NCI-H510A (cell line): ENCODE measurements at places on chromosomes 3 and 15.

GRCh38 chr3:81245043-81245442, 516.4 kb downstream of the GBE1 start:
- DNase-seq = no peak

DNA sequence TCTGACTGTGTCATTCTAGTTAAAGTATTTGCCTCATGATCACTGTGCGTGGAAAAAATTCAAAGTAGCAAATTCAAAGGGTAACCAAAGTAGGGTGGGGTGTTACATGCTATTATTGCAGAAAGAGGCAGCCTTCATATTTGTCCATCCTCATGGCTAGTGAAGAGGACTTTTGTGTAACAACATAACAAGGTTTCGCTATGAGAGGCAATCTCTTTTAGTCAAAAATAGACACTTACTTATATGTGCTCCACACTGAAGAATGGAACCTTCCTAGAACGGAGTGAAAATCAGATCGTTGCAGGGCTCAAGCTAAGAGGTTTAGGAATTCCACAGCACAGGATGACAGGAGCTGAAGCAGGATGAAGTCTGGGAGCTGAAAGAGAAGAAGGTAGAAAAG, 345.1 kb upstream of the CBLB start:
- DNase-seq = no peak

- DNase-seq = no peak
These were observed 28.2 kb upstream of the DNAJC19 start for GRCh38 chr3:181017690-181018089.

GRCh38 chr3:173823911-173824460, 426.4 kb downstream of the NLGN1 start:
- no peak for DNase-seq

- DNase-seq = no peak
These were observed 99.3 kb upstream of the TNFAIP8L3 start for GRCh38 chr15:51193979-51194378.

GRCh38 chr15:28080386-28080785, 18.7 kb downstream of the OCA2 start:
- DNase-seq = no peak

DNA sequence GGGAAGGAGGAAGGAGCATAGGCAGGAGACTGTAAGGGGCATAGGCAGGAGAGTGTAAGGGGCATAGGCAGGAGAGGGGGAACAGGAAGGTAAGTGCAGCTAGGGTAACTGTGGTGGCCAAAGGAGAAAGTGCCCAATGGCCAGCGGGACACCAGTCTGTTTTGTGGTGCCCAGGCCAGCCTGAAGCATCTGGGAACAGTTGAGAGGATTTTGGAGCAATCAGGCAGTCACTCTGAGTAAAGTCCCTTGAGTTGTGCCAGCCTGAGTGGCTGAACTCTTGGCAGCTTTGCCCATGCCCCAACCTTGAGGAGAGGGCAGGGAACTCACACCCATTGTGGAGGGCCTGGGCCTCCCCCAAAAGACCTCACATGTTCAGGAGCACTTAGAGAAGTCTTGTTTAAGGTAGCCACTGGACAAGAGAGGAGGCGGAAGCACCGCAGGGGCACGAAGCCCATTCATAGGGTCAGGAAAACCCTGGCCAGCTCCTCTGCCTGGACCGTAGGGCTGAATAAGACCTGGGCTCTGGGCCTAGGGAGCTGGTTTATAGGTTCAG, 3.5 kb upstream of the TGM5 start:
- DNase-seq = no peak

- peak; percentile 87 for DNase-seq
These were observed 49.2 kb downstream of the PIERCE2 start for GRCh38 chr15:55457401-55458022.

- no peak for DNase-seq
These were observed 6.0 kb downstream of the PLIN1 start for GRCh38 chr15:89673165-89673512.

DNA sequence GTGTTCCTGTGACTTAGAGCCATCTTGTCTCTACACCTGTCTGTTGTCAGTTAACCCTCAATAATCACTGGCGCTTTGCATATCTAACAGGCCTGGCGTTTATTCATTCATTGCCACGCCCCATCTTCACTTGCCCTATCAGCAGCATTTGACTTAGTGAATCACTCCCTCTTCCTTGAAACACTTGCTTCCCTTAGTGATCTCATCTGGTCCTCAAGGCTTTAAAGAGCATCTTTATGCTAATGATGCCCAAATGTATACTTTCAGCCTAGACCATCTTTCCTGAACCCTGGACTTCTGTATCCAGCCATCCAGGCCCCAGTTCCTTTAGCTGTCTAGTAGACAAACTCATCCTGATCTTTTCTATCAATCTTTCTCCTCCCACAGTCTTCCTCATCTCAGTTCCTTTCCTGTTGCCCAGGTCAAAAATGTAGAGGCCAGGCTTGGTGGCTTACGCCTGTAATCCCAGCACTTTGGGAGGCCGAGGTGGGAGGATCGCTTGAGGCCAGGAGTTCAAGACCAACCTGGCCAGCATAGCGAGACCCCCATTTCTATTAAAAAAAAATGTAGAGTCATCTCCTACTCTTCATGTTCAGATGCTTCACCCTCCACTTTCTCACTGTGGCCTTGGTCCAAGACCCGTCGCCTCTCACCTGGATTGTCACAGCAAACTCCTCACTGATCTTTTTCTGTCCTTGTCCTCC, 1.4 kb upstream of the IGDCC4 start:
- no peak for DNase-seq

DNA sequence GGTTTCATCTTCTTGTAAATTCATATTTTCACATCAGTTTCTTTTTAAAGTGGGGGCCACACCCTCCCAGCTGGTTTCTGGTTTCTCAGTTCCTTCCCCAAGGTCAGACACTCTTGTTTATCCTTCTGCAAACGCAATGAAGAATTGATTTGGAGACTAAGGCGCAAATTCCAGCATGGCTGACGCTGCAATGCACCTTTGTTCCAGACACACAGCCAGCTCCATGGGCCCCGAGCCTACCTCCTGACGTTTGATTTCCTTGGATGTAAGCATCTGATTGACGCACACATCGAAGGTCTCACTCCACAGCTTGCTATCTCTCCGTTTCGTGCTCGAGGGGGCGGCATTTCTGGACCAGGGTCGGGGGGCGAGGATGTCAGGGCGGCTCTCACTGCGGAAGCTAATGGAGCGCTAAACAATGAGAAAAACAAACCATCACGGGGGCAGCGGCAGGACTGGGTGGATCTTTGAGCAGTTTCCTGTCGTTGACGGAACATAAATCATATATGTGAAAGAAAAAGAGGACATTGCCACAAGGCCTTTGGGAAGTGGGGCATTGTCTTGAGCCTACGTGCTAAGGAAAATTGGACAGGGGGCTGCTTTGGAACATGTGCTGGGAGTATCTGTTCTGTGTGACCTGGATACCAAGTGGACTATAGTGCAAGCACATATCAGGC, 46.9 kb downstream of the ARHGEF3 start:
- DNase-seq = no peak

DNA sequence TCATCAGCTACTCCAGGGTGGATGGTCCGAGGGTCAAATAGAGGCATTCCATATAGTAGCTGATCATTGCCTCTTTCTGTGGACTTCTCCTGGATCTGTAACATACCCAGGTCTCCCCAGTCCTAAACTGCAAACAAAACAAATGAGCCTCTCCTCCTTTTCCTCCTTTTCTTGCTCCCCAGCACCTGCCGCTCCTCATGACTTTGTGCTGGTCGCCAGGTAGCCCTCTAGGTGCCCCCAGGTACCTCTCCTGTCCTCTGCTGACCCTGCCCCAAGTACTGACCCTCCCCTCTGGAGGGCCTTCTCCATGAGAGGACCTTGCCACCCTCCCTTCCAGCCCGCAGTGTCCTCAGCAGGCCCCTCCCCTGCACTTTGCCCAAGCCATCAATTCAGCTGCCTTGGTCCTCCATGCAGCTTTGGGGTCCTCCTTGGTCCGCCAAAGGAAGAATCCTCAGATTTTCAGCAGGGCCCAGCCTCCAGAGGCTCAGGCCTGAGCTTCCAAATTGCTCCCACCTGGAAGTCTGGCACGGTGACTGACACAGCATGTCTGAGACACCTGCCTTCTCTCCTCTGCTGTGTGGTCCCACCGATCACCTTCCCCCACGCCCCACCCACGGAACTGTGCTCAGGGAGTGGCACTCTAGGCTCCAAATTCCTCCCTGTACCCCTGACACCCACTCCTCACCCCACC, 111.0 kb downstream of the LRRK1 start:
- DNase-seq = no peak

GRCh38 chr15:68081869-68082505, 27.9 kb downstream of the PIAS1 start:
- no peak for DNase-seq

GRCh38 chr3:172132721-172133311, 93.4 kb downstream of the FNDC3B start:
- no peak for DNase-seq

GRCh38 chr3:160697637-160698380, 20.8 kb downstream of the ARL14 start:
- no peak for DNase-seq

DNA sequence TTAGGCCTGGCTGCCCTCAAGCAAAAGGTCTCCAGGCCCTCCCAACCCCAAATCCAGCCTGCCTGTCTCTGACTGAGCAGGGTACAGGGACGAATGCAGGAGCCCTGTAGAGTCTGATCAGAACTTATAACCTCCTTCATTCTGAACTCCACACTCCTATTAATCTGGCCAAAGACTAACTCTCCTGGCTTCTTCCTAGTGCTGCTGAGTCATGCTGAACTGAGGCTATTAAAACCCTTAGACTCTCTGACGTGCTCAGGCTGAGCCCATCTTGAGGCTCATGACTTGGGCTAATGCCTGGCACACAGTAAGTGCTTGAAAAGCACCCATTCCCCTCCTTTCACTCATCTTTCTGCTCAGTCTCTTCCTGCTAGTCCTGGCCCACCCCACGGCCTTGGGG, 81.9 kb downstream of the NUP210 start:
- DNase-seq = no peak

GRCh38 chr15:39275066-39275465, 305.8 kb upstream of the THBS1 start:
- no peak for DNase-seq

- DNase-seq = no peak
These were observed 61.3 kb upstream of the TAMM41 start for GRCh38 chr3:11907667-11908660.

GRCh38 chr15:33623010-33623409, 312.2 kb downstream of the RYR3 start:
- DNase-seq = no peak

- no peak for DNase-seq
These were observed 103.0 kb upstream of the ARHGEF26 start for GRCh38 chr3:154018100-154018696.

GRCh38 chr3:155869691-155870090, 759 bp upstream of the GMPS start:
- DNase-seq = no peak

GRCh38 chr15:64630396-64631107, 144.8 kb downstream of the RBPMS2 start:
- DNase-seq = no peak

DNA sequence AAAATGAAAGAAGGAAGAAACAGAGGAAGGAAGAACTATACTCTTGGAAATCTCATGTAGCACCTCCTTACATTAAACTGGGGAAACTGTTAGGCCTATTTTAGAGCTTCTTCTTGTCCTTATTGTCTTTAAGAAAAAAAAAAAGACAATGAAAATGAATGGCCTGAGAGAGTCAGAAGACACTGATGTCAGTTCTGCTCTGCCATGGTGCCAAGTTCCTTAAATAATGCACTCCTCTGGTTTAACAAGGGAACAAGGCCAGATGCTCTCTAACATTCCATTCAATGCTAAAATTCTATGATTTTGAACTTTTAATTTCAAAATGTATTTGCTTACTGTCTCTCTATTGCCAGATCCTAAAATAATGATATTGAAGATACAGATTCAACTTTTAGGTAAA, 4.4 kb upstream of the MBNL1 start:
- DNase-seq = no peak
